Activated CD4-positive, alpha-beta T cell treated with anti-CD3 and anti-CD28 coated beads, Interleukin-2, amount 10 ng/mL, durations not matched to agents 24 days and 14 days (primary cell): ENCODE measurements at places on chromosomes 7 and 10. TPM values are rescaled to one million over a fixed set of nuclear protein-coding genes. Genes with fewer than 3 reads are reported as not detected.

Gene NRG3
- not detected in 2 replicates for total RNA-seq

Gene CCL24
- not detected in 2 replicates for total RNA-seq

Gene ICA1
- total RNA-seq = 0.62 and 0.72 TPM in 2 replicates

Gene BCL7B
- 73.8 and 75.9 TPM in 2 replicates for total RNA-seq

Gene TMEM26
- not detected in 2 replicates for total RNA-seq

Gene KNDC1
- total RNA-seq = 0.19 and 0.21 TPM in 2 replicates

Gene ZNF479
- total RNA-seq = not detected in 2 replicates

Gene NYAP1
- total RNA-seq = 0.17 and 0.49 TPM in 2 replicates

Gene CDK1
- total RNA-seq = 101 and 105 TPM in 2 replicates

Gene DYDC2
- not detected in 2 replicates for total RNA-seq

Gene C10orf67
- 0.07 and 0.16 TPM in 2 replicates for total RNA-seq

Gene LBX1
- not detected in 2 replicates for total RNA-seq

Gene GALNT17
- not detected in 2 replicates for total RNA-seq

Gene VWA2
- not detected in 2 replicates for total RNA-seq
